WTC11 (cell line): ENCODE measurements at places on chromosomes 5 and 9.

DNA sequence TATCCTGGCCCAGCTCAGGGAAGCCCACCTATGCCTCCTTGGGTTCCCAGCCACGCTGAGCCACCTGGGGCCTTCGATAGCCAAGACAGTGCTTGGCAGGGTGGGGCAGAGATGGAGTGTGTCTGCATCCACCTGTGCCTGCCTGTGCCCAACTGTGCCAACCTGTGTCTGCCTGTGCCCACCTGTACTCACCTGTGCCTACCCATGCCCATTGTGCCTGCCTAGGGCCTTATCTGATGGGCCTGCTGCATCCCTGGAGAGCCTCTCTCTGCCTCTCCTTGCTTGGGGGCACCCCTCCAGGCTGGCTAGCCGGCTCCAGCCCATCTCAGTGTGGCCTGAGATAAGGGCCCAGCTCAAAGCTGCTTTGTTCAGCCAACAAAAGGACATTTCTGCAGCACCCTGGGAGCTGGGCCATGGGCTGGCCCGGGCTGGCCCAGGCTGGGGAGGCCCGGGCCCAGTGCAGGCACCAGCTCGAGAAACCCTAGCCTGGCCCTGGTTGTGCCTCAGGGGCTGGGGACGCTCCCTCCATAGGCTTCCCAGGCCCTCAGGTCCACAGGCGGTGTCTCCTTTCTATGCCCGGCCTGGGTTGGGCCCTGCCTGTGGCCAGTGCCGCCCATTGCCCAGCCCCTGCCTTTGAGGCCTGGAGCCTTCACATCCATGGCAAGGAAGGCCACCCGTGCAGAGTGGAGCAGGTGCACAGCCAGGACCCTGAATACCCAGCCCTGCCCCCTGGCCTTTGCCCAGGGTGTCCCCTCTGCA lies 37.3 kb upstream of the NOTCH1 start:
- no peak for DNase-seq
- peaks cover 39% of the 10 kb centered on the region for H3K4me1 ChIP-seq
- no peaks in the 10 kb centered on the region; the same call in 1 of the 2 replicates for H3K36me3 ChIP-seq
- no peak overlapping the region for H3K4me3 ChIP-seq
- no peaks in the 10 kb centered on the region; the same call in none of the 2 replicates for H3K27me3 ChIP-seq

- no peak overlapping the region for H3K27ac ChIP-seq
- H3K36me3 ChIP-seq: no peaks in the 10 kb centered on the region
- no peak for DNase-seq
- H3K4me3 ChIP-seq: no peak overlapping the region
- no peaks in the 10 kb centered on the region for H3K27me3 ChIP-seq
Observed at GRCh38 chr9:99873943-99874584, 32.4 kb upstream of the STX17 start.

DNA sequence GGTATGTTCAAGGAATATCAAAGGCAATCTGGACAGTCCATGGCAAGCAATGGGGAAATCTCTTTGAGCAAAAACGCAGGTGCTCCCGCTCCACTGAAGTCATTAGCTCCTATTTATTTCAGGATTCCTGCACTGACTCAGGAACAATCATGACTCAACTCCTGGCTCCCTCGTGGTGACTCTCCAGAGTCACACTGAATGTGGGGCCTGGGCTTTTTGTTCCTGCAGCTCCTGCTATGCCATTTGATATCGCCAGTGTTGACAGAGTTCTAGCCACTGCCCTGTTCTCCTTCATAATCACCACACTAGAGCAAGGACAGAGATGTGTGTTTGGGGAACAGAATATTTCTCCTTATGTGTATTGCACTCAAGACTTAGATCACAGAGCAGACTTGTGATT lies 187.2 kb upstream of the ZNF462 start:
- peaks cover 37% of the 10 kb centered on the region for H3K4me1 ChIP-seq
- H3K36me3 ChIP-seq: no peaks in the 10 kb centered on the region
- H3K4me3 ChIP-seq: no peak overlapping the region
- no peak overlapping the region for H3K27ac ChIP-seq

GRCh38 chr5:10703676-10704075 lies 57.4 kb downstream of the DAP start:
- no peaks in the 10 kb centered on the region for H3K27me3 ChIP-seq
- H3K27ac ChIP-seq: no peak overlapping the region
- peaks cover 50% of the 10 kb centered on the region for H3K4me1 ChIP-seq
- no peak for DNase-seq
- no peak overlapping the region for H3K4me3 ChIP-seq

DNA sequence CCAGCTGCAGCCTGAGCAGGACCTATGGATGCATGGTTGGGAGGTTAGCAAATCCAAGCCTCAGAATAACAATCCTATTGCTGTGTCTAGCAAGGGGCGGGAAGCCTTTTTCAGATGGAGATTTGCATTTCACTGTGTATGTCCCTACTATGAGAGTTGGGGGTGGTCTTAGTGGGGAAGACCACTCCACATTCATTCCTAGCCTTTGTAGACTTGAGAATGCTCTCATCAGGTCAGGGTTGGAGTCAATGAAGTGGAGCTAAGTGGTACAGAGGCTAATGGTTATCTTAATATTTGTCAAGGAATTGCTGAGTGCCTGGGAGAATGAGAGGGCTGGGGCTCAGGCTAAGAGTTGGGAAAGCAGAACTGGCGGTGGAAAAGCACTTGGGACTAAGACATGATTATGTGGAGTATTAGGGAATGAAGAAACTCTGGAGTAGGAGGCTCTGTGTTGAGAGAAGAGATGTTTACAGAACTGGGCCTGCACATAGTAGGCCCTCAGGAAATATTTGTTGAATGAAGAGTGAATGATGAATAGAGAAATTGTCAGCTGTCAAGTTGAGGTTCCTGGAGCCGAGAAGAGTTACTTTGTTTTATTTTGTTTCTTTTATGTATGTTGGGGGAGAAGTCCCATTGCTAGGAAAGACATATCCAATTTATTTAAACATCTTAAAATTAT lies 175.5 kb upstream of the SPRY4 start:
- no peak overlapping the region for H3K27ac ChIP-seq
- no peaks in the 10 kb centered on the region for H3K27me3 ChIP-seq
- no peak overlapping the region for H3K4me3 ChIP-seq
- DNase-seq: no peak

- H3K27me3 ChIP-seq: no peaks in the 10 kb centered on the region
- peaks cover 5% of the 10 kb centered on the region for H3K4me1 ChIP-seq
- no peak overlapping the region for H3K27ac ChIP-seq
- H3K4me3 ChIP-seq: no peak overlapping the region
- no peak for DNase-seq
- no peaks in the 10 kb centered on the region for H3K36me3 ChIP-seq
Observed at GRCh38 chr9:82252116-82252515, 263.5 kb downstream of the SPATA31D1 start.

- H3K4me3 ChIP-seq: no peak overlapping the region
- DNase-seq: no peak
- no peaks in the 10 kb centered on the region for H3K36me3 ChIP-seq
- peaks cover 6% of the 10 kb centered on the region for H3K27me3 ChIP-seq
- peaks cover 18% of the 10 kb centered on the region for H3K4me1 ChIP-seq
- no peak overlapping the region for H3K27ac ChIP-seq
Observed at GRCh38 chr9:36976371-36977030, 57.6 kb downstream of the PAX5 start.

- peaks cover 66% of the 10 kb centered on the region for H3K27me3 ChIP-seq
- DNase-seq: no peak
- peaks cover 23% of the 10 kb centered on the region for H3K4me1 ChIP-seq
- peak overlapping the region; percentile 90 for H3K4me3 ChIP-seq
- peak overlapping the region; percentile 54; the same call in 1 of the 2 replicates for H3K27ac ChIP-seq
Observed at GRCh38 chr9:121075251-121076036, 689 bp downstream of the CNTRL start.
